ENCODE measurements at places on chromosomes 3 and 15. TPM values are rescaled to one million over a fixed set of nuclear protein-coding genes. Genes with fewer than 3 reads are reported as not detected.

DNA sequence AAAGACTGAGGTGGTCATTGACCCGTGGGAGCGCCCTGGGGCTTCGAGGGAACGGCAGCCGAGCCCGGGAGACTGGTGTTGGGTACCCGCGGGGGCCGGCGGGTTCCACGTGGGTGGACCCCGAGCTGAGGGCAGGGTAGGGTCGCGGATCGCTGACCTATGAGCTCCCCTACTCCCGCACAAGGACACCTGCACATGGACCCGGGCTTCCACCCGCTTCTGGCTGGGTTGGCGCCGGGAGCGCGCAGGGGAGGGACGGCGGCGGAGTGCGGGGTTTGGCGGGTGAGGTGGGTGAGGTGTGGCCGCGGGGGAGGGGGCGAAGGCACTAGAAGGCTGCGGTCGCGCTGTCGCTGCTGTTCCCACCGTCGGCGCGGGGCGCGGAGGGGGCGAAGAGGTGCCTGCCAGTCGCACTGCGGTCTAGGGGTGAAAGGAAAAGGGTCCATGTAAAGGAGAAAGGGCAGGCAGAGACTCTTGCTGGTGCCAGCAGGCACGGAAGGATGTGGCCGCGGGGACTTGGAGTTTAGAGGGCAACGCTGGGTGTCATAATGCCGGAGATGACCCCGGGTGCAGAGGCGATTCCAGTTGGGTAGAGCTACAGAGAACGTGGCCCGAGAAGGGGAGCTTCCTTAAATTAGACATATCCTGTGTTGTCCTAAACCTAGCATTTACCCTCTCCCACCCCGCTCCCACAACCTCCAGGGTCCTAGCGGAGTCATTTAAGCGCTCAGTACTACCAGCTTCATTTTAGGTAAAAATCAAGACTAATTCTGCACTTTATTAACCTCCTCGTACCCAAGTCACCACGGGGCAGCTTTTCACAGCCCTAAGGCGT lies 245.9 kb upstream of the TOPAZ1 start:
- peak; percentile 38 for DNase-seq

GRCh38 chr3:34646911-34647460 lies 848.6 kb downstream of the PDCD6IP start:
- no peak for DNase-seq

DNA sequence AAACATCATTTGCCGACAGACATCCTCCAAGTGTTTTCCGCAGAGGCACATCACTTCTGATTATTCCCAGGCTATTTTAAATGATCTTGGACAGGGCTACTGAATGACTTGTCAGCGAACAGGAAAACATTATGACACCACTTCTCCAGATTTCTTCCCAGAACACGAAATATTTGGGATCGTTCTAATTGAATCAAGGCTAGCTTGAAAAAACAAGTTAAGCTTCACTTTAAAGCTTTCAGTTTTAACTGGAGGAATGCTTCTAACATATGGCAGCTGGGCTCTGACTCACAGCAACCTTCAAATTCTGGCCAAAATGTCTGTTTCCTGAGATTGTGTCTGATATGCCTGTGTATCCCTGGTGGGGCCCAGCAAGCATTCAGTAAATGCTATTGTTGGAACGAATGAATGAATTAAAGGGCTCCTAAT lies 127.0 kb upstream of the ICE2 start:
- no peak for DNase-seq

DNA sequence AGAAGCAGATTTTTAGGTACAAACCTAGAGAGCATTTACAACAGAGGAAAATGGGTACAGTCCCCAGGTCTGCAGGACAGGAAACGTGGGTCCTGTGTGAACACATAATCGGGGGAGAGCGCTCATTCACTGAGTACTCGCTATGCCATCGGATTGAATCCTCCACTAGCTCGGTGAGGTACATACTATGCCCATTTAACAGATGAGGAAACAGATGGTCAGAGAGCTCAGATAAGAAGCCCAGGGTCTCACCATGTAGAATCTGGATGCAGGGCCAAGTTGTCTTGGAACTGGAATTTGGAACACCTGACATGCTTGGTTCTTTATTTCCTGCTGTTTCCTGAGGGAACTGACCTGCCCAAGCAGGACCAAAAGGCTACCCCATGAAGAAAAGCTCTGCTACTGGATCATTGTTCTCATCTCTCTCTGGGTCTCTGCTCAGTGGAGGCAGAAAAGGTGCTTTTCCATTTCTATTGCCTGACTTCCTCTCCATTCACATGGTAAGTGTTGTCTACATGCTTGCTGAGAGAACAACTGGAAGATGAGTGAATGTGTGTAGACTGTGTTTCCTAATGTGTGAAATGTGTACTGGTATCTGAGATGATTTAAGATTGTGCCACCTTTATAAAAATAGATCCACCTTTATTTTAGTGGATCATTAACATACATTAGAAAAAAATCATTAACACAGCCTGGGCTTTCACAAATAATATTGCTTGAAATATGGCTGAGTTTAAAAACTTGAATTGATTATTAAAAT lies 89.1 kb downstream of the TGFBR2 start:
- DNase-seq, result no peak

GRCh38 chr15:75182187-75183131 lies 19.2 kb upstream of the C15orf39 start:
- no peak for DNase-seq

DNA sequence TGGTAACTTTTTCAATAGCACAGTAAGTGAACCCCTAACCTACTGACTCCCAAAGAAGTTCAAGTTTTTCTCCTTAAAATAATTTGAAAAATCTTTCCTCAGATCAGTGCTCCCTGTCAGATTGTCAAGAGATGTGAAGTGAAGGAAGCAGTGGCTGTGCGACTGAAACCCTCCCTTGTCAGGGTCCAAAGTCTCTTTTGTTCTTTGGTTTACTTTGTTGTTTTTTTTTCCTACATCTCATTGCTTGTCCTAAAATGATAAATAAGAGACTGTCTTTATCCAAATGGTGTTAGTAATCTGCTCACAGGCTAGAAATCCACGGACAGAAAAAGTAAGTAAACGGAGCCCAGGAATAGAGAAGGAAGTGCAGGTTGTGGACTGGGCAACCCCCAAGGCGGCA lies 976 bp upstream of the DPPA4 start:
- no peak for DNase-seq

GRCh38 chr3:193680220-193680619 lies 87.2 kb downstream of the OPA1 start:
- DNase-seq, result no peak

Gene GABRR3
- not detected for total RNA-seq

Gene NUP210
- total RNA-seq, result 36.0 TPM

Data from Caki2 (cell line).